ENCODE measurements at places on chromosomes 4 and X. TPM values are rescaled to one million over a fixed set of nuclear protein-coding genes. Genes with fewer than 3 reads are reported as not detected.
A peak's percentile ranks its signal among the peaks of the same experiment; 100 is the strongest.

DNA sequence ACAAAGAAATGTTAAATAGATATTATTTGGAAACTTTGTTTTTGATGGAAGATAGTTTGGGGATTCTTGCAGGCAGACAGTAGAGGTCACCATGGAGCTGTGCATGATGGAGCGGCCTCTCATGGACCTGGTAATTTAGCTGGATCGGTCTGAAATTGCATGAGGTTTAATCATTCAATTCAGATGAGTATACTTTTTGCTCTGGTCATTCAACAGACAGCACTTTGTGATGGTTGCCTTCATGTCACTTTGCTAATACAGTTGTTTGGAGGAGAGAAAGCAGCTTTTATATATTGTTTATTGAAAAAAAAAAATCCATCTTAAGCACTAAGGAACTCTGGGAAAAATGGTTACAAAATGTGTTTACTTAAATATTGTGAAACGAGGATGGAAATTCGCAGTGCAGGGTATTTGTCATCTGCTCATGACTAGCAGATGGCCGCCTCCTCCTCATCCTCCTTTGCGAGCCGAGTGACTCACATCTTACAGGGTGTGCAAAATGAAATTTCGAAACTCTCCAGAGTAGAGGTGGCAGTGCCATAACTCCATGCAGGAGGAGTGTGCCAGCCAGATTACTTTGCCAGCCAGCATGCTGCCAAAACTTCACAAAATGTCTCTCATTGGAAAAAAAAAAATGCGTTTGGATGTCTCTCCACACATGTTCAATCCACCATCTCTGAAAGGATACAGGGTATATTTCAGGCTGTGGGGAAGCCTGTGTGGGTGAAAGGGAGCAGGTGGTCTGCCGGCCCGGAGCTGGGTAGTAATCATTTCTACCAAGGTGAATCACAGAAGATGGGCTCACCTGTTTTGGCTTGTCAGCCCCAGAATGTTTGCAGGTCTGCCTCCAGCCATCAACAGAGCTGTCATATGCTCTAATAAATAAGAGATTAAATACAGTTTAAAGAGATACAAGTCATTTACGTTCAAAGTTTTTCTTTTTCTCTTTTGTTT lies 314.9 kb upstream of the DIPK2B start:
- peak; percentile 81 for DNase-seq
- H3K27ac ChIP-seq = peak overlapping the region; percentile 86
- H3K4me1 ChIP-seq = peaks cover 14% of the 10 kb centered on the region
- no peaks in the 10 kb centered on the region for H3K27me3 ChIP-seq
- no peak overlapping the region for H3K4me3 ChIP-seq
- H3K36me3 ChIP-seq = no peaks in the 10 kb centered on the region

GRCh38 chr4:147761218-147761883 lies 29.5 kb downstream of the ARHGAP10 start:
- no peak overlapping the region for H3K4me3 ChIP-seq
- no peak overlapping the region for H3K27ac ChIP-seq
- no peaks in the 10 kb centered on the region for H3K27me3 ChIP-seq
- no peak for DNase-seq
- peaks cover 2% of the 10 kb centered on the region for H3K4me1 ChIP-seq

DNA sequence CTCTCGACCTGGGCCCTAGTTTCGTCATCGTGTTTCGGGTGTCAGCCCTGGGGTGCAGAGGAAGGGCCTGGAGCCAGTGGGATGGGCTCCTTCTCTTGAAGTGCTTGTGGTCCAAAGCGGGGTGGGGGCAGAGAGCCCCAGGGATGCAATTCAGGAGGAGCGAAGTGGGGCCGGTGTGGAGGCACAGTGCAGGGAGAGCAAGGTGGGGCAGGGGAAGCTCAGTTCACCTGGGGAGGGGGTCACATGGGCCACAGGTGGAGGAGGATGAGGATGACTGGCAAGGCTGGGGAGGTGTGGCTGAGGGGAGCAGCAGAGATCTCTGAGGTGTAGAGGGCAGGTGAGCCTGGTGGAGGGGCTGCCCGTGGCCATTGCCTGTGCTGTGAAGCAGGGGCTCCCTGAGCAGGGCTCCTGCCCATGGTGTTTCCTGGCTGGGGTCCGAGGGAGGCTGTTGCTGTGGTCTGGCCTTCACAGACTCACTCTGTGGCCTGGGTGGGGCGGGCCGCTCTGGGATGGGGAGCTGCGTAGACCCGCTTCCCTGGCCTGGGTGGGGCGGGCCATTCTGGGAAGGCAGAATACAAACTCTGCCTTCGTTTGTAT lies 6.9 kb downstream of the SORCS2 start:
- no peak overlapping the region for H3K27ac ChIP-seq
- H3K4me3 ChIP-seq = no peak overlapping the region
- DNase-seq = no peak
- H3K4me1 ChIP-seq = peaks cover 53% of the 10 kb centered on the region
- H3K27me3 ChIP-seq = no peaks in the 10 kb centered on the region
- H3K36me3 ChIP-seq = no peaks in the 10 kb centered on the region

GRCh38 chrX:65871671-65872311 lies 168.1 kb downstream of the VSIG4 start:
- no peaks in the 10 kb centered on the region for H3K36me3 ChIP-seq
- no peak overlapping the region for H3K27ac ChIP-seq
- no peaks in the 10 kb centered on the region for H3K27me3 ChIP-seq
- H3K4me1 ChIP-seq = no peaks in the 10 kb centered on the region

The PPP2R2C gene
- total RNA-seq = 1.1 TPM

The PGRMC1 gene
- 118 TPM for total RNA-seq

- peak overlapping the region; percentile 94 for H3K27ac ChIP-seq
- H3K36me3 ChIP-seq = no peaks in the 10 kb centered on the region
- no peaks in the 10 kb centered on the region for H3K27me3 ChIP-seq
- peaks cover 7% of the 10 kb centered on the region for H3K4me1 ChIP-seq
Observed at GRCh38 chr4:158670975-158671664, 567 bp downstream of the C4orf46 start.

The PPP1R3F gene
- 5.6 TPM for total RNA-seq

The F8A2 gene
- not detected for total RNA-seq

The TFE3 gene
- total RNA-seq = 46.5 TPM

GRCh38 chrX:138885886-138886285 lies 174.4 kb upstream of the FGF13 start:
- no peak overlapping the region for H3K27ac ChIP-seq
- peaks cover 10% of the 10 kb centered on the region for H3K4me1 ChIP-seq
- peak; percentile 71 for DNase-seq
- H3K36me3 ChIP-seq = no peaks in the 10 kb centered on the region

DNA sequence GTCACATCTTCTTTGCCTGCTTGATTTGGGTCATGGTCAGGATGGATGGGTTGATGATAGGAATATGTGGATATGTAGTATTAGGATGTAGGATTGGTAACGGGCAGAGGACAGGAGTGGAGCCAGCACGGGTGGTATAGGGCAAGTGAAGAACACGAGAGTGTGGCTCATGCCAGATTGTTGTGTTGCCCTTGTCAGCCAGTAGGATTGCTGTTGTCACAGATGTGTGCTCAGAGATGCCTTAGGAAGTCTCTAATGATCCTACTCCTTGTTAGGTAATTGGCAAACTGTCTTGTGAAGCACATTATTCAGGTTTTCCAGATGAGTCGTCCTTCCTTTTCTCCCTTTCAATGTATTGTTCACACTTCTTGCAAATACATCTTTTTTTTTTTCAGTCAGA lies 5.5 kb downstream of the ATP10D start:
- DNase-seq = peak; percentile 31
- H3K27me3 ChIP-seq = no peaks in the 10 kb centered on the region
- no peaks in the 10 kb centered on the region for H3K4me1 ChIP-seq
- no peak overlapping the region for H3K4me3 ChIP-seq
- peaks cover 3% of the 10 kb centered on the region for H3K36me3 ChIP-seq

- no peak overlapping the region for H3K4me3 ChIP-seq
- no peaks in the 10 kb centered on the region for H3K36me3 ChIP-seq
- H3K27me3 ChIP-seq = no peaks in the 10 kb centered on the region
- no peak for DNase-seq
Observed at GRCh38 chrX:85573801-85574200, 194.3 kb upstream of the POF1B start.

GRCh38 chrX:40474645-40475044 lies 106.1 kb upstream of the ATP6AP2 start:
- DNase-seq = no peak
- no peak overlapping the region for H3K27ac ChIP-seq
- H3K36me3 ChIP-seq = no peaks in the 10 kb centered on the region
- no peak overlapping the region for H3K4me3 ChIP-seq
- peaks cover 4% of the 10 kb centered on the region for H3K4me1 ChIP-seq
- peaks cover 3% of the 10 kb centered on the region for H3K27me3 ChIP-seq

DNA sequence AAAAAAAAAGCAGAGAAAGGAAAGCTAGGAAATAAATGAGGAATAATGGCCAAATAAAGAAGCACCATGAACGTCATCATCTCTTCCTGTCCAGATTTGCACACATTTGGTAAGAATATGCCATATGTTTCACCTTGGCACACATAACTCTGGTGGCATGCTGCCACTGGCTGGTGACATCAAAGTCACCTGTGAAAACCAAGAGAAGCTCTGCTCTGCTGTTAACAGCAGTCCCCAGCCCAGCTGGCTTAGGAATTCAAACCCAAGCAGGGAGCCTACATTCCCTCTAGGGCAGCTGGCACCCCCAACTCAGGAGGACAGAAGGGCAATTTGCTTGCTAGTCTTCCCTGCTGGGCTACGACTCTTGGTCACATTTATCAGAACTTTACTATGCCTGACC lies 77.6 kb downstream of the RASL11B start:
- no peaks in the 10 kb centered on the region for H3K4me1 ChIP-seq
- DNase-seq = no peak
- no peak overlapping the region for H3K27ac ChIP-seq
- H3K27me3 ChIP-seq = no peaks in the 10 kb centered on the region
- H3K4me3 ChIP-seq = no peak overlapping the region
- no peaks in the 10 kb centered on the region for H3K36me3 ChIP-seq

DNA sequence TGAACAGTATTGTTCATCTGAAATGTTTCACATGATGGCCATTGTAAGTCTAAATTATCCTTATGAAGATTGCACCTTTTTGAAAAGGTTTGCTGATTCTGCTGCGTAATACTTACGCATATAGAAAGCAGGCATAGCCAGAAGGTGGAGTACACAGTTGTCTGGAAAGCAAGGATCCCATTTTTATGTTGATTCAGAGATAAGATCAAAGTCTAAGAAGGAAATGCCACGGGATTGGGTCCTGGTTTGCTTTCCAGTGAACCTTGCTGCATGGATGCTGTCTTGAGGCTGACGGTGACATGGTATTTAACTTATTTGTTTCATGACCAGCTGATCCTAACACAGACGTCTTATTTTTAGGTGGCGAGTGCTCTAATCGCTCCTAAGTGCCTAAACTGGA lies 15.5 kb downstream of the MAGEA9B start:
- no peak for DNase-seq

DNA sequence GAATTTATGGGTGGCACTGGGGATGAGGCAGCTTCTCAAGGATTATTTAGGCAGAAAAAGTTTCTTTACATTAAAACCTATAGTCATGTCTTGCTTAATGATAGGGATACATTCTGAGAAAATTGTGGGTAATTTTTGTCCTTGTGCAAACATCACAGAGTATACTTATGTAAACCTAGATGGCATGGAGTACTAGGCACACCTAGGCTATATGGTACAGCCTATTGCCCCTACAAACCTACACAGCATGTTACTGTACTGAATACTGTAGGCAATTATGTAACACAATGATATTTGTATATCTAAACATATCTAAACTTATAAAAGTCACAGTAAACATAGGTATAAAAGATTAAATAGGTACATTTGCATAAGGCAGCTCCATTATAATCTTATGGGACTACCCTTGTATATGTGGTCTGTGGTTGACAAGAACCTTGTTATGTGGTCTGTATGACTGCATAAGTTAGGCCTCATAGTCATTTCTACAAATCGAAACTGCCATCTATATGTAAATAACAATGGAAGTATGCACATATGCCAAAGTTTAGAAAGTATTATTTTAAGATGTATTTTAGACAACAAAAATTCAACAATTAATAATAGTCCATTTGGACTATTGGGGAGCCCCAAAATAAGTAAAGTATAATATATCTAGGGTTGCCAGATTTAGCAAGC lies 87.3 kb downstream of the CFAP299 start:
- H3K27me3 ChIP-seq = no peaks in the 10 kb centered on the region
- no peak overlapping the region for H3K4me3 ChIP-seq
- no peak for DNase-seq
- no peak overlapping the region for H3K27ac ChIP-seq
- no peaks in the 10 kb centered on the region for H3K36me3 ChIP-seq

DNA sequence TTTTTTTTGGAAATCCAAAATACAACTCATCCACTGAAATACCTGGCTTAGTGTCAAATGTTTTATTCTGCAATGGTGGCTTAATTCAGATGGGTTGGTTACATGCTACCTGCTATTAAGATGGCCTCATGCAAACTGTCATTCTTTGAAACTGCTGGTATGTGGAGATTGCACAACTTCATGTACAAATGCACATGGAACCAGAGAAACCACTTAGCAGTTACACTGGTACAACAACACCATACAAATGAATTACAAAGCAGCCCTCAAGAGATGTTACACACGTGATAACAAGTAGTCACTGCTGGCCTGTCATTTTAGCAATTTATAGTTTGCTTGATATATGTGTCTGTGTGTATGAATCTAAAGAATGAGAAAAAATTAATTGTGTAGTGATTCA lies 84.6 kb upstream of the STS start:
- DNase-seq = no peak
- no peaks in the 10 kb centered on the region for H3K4me1 ChIP-seq
- H3K27me3 ChIP-seq = no peaks in the 10 kb centered on the region
- no peaks in the 10 kb centered on the region for H3K36me3 ChIP-seq
- H3K27ac ChIP-seq = no peak overlapping the region
- no peak overlapping the region for H3K4me3 ChIP-seq

DNA sequence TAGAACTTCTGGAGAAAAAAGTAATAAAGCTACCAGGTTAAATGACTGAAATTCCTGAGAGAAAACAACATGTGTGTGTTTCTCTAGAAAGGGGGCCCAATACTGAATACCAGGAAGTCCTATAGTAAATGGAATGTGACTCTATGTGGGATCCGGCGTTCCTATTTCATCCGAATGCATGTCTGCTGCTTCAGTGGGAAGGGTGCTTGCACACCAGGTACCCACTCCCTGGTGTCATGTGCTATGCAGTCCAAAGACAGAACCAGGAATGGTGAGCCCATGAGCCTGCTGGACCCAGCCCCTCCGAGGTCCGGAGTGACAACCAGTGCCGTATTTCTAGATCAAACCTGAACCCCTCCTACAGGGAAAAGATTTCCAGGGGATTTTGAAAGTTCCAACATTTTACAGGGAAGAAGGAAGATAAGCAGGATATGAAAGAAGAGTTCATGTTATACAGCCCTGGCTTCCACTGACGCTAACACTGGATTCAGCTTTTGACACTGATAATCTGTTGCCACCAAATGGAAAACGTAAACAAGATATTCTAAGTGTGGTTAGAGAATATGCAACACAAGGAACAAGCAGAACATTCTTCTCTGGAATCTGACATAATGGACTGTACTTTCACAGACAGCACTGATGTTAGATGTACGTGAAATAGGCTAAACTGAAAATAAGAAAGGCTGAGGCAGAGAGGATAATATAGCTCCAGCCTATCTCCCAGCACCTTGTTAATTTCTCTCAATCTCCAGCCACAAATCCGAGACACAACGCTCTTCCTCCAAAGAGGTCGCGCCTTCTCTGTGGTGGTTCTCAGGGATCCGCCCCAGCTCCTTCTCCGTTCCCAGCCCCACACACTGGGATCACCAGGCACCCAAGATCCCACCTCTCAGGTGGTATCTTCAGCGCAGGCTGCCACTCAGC lies 725 bp upstream of the CXCL1 start:
- no peaks in the 10 kb centered on the region for H3K36me3 ChIP-seq
- H3K27me3 ChIP-seq = peaks cover 9% of the 10 kb centered on the region
- H3K27ac ChIP-seq = no peak overlapping the region
- H3K4me3 ChIP-seq = peak overlapping the region; percentile 56
- no peak for DNase-seq

The USP26 gene
- total RNA-seq = not detected
